Activated naive CD4-positive, alpha-beta T cell (primary cell): ENCODE measurements at places on chromosomes 7 and 10.

GRCh38 chr7:24828891-24829661 lies 71.8 kb upstream of the GSDME start:
- DNase-seq = no peak

- no peak for DNase-seq
Observed at GRCh38 chr7:29434380-29434768, 129.3 kb upstream of the PRR15 start.

- DNase-seq = no peak
Observed at GRCh38 chr7:78746301-78746700, 707.2 kb downstream of the MAGI2 start.

DNA sequence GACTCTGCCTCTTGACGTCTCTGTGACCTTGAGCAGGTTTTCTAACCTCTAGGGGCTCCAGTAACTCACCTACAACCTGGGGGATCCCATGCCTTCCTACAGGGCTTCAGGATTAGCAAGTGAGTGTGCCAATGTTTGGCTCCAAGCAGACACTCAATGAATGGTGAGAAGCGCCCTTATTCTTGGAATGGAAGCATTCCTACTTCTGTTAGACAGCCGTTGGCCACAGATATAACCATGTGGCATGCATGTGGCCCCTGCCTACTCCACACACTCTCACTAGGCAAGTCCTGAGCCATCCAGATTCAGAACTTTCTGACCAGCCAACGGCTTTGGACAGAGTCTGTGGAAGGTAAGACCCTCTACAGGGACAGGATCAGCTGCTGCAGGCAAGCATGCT lies 108.9 kb upstream of the LYZL2 start:
- DNase-seq = no peak

DNA sequence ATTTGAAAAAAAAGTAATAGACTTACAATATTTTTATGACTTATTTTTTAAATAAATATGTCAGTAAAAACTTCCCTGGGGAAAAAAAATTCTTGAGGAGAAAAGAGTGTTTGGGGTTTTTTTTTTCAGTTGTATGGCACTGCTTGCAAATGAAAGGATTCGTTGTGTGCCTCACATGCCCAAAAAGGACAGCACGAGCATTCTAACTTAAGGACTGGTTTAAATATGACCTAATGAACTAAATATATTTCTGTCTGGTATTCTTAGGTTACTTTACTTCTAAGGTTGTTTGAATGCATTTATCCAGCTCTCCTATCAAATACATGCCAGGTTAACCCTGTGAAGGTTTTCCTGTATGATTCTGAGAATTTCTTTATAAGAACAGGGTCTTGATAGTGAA lies 988 bp upstream of the CD36 start:
- DNase-seq = no peak

DNA sequence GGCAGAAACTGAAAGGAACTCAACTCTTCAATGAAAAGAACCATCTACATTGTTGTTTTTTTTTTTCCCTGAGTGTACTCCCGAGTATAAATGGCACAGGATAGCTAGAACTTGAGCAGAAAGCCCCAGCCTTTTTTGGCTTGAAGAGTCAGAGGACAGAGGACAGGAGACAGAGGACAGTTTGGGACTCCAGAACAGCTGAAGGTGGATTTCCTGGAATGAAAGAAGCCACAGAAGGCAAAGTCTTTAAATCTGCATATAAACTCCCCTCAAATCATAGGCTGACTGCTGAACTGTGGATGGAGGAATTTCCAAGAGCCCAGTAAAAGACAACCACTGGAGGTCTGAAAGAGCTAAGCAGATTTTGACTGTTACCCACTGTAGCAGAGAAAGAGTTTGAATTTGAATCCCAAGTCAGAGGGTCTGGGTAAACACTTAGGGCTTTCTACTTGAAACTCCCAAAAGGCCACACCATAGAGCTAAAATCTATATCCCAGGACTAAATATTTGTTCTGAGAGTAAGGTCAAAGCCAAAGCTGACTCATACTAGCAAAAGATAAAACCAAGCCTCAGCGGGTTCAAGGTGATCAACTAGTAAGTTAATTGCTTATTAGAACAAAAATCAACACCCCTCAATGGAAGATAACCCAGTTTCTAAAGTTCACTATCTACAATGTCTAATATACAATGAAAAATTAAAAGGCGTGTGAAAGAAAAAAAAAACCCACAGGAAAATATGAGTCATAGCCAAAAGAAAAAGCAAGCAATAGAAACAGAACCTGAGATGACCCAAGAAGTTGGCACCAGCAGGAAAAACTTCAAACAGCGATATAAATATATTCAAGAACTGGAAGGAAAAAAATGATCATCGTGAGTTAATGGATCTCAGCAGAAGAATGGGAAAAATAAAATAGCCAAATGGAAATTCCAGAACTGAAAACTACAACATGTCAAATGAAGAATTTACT lies 1.8 kb upstream of the OPN1SW start:
- DNase-seq = no peak

- DNase-seq = no peak
Observed at GRCh38 chr10:128626397-128627000, 500.3 kb upstream of the MKI67 start.

GRCh38 chr7:43791-44540 lies 148.4 kb upstream of the FAM20C start:
- no peak for DNase-seq

- no peak for DNase-seq
Observed at GRCh38 chr7:46029111-46029704, 108.1 kb upstream of the IGFBP3 start.

DNA sequence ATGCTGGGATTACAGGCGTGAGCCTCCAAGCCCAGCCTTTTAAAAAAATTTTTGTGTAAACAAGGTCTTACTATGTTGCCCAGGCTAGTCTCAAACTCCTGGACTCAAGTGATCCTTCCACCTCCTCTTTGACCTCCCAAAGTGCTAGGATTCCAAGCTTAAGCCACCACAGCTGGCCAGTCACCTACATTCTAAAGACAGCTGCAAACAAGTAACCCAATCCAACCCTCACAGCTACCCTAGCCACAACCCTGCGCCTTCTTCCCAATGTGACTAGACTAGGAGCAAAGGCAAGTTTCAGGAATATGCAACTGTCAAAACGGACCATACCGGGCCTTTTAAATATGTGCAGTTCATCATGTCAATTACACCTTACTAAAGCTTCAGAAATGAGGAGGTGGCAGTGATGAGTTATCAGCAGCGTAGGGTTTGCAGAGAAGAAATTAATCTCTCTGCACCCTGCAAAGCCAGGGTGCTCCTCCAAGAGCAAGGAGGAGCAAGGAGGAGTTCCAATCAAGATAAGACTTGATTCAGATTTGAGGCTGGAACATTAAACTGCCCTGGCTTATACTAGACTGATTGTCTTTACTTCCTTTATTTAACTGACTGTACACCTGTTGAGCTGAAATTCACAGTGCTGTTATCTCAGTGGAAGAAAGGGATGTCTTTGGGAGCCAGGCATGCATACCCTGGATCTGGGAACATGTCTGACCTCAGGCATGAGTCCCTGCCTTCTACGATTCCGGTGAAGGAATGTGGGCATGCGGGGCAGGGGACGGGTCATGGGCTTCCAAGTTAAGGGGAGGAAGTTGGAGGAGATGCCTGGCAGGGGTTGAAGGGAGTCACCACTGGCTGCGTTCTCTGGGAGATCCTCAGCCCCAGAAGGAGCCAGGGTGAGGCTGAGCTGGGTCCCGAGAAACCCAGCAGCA lies 15.5 kb upstream of the TMEM120A start:
- DNase-seq = no peak

GRCh38 chr10:78985973-78986818 lies 82.6 kb upstream of the ZMIZ1 start:
- DNase-seq = no peak

GRCh38 chr10:3071405-3072198 lies 4.3 kb downstream of the PFKP start:
- no peak for DNase-seq
